Effector memory CD8-positive, alpha-beta T cell (primary cell): ENCODE measurements at places on chromosomes 6 and 20.

- DNase-seq, result no peak
Observed at GRCh38 chr6:153960281-153960680, 78.8 kb upstream of the OPRM1 start.

GRCh38 chr6:151958332-151958731 lies 150.8 kb downstream of the ESR1 start:
- no peak for DNase-seq

GRCh38 chr6:111842271-111842822 lies 30.9 kb downstream of the FYN start:
- no peak for DNase-seq

GRCh38 chr6:135183532-135184440 lies 2.7 kb downstream of the MYB start:
- peak; percentile 58 for DNase-seq

DNA sequence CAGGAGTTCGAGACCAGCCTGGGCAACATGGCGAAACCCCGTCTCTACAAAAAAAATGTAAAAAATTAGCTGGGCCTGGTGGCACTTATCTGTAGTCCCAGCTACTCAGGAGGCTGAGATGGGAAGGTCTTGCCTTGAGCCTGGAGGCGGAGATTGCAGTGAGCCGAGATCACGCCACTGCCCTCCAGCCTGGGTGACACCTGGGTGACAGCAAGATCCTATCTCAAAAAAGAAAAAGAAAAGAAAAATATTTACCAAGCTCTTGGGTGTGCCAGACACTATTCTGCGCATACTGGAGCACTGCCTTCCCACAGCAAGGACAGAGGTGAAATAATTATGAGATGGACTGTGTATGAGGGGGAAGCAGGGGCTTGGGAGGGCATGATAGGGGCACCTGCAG lies 19.6 kb downstream of the POFUT1 start:
- DNase-seq, result no peak

- DNase-seq, result no peak
Observed at GRCh38 chr6:160742090-160742489, 40.0 kb downstream of the PLG start.

GRCh38 chr20:1952737-1953530 lies 40.9 kb downstream of the PDYN start:
- DNase-seq, result no peak

DNA sequence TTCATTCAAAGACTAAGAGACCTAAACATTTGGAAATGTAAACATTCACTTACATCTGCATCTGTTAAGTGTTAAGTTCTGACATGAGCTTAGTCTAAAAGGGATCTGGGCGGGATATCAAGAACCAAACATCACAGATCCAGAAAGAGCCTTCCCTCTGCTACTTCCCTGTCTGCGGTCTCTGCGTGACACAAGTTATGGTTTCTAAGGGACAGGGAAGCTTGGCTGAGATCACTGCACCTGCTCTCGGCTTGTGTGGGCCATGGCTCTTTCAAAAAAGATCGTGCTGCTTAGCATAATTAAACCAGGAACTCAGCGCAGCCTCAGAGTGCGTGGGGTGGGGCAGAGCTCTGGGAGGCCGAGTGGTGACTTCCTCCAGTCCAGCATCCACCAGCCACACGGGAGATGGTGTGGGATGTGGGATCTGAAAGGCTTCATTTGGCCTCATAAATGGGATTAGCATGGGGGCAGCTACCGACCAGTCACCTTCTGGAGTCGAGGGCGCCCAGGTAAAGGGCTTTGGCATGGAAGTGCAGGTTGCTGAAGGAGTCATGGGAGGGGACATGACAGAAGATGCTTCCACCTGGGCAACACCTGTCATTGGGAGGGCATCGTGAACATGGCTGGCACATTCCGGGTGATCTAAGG lies 16.7 kb upstream of the RAMACL start:
- DNase-seq, result no peak

DNA sequence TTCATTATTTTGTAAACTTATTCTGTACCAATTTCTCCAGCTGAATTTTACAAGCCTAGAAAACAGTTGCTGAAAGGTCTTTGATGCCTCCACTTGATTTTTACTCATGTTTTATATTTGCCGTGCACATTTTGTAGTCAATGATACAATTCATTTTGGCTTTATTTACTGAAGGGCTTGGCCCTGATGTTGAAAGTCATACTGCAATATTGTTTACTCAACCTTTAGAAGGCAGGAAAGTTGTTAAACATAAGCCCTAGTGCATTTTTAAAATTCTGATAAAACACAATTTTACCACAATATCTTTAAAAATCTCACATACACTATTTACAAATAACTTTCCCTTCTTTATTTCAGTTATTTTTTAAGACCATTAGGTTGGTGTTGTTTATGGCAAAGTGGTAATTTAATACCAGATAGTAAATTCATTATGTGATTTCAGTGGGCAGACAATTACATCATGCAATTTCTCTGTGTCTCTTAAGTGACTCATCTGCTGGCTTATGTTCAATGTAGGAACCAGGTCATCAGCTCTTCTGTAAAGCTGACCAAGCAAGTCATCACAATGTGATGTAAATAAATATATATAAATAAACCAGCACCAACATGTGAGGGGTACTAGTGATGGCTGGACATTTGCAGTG lies 121.1 kb upstream of the SLC35B3 start:
- no peak for DNase-seq

DNA sequence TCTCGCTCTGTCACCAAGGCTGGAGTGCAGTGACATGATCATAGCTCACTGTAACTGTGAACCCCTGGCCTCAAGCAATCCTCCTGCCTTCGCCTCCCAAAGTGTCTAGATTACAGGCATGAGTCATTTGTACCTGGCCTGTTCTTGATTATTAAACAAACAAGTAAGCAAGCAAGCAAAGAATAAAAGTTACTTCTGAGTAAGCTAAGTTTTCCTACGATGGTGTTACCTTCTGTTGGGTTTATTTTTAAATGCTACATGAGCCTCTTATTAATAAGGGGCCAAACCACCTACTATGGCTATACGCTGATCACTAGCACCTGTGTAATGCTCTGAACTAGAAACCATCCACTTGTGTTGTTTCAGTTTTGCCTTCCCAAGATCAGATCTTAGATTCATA lies 50.8 kb downstream of the IL22RA2 start:
- DNase-seq, result no peak

GRCh38 chr20:38196076-38196475 lies 31.0 kb upstream of the TGM2 start:
- DNase-seq, result no peak

DNA sequence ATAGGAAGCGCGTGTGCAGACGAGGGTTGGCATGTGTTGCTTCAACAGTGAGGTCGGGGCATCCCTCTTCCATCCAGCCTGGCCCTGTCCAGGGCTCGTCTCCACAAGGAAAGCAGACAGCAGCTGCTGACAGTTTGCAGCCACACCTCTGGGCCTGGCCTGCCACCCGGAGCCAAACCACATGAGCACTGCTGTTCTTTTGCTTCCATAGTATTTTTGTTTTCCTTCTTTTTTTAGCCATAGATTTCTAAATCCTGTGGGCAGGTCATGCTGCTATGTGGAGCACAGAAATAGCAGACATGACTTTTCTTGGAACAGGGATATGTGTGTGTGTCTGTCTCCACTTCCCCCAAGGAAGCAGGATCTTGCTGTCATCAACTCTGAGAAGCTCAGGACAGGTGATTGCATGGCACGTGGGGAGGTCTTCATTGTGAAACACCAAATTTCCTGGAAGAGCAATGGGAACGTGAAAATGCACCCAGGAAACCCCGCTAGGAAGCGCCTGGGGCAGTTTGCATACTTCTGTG lies 167.4 kb downstream of the DTNBP1 start:
- no peak for DNase-seq

GRCh38 chr20:31721408-31722256 lies 1.0 kb downstream of the BCL2L1 start:
- DNase-seq, result no peak

GRCh38 chr6:159125014-159125609 lies 44.1 kb upstream of the FNDC1 start:
- no peak for DNase-seq
